ENCODE measurements at places on chromosomes 5 and 9.

- H3K4me1 ChIP-seq = no peaks in the 10 kb centered on the region
- no peaks in the 10 kb centered on the region for H3K36me3 ChIP-seq
- no peak overlapping the region for H3K4me3 ChIP-seq
- H3K27ac ChIP-seq = no peak overlapping the region
- peak; percentile 64 for DNase-seq
- H3K27me3 ChIP-seq = no peaks in the 10 kb centered on the region
Observed at GRCh38 chr5:111278858-111279504, 54.8 kb downstream of the CAMK4 start.

DNA sequence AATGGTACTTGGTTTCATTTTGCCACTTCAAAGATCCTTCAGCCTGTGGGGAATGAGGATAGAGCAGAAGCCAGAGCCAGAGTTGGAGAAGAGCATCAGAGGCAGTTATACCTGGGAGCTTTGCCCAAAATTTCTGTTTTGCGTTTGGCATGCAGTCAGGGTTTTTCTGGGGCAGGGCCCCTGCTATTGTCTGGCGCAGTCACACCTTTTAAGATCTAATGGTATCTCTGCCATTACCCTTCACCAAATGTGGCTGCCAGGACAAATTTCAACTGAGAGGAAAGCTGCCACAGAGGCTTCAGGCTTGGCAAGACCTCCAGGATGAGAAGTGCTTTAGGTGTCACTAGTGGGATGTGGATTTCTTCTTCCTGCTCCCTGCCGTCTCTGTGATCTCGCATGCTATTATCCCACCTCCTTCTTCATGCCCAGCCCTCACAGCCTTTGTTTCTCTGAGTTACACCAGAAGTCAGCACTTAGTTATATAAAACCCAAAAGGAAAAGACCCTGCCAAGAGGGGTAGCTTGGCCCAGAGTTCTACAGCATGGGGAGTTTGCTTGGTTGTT lies 357.0 kb downstream of the TLE4 start:
- no peak overlapping the region for H3K27ac ChIP-seq
- H3K4me3 ChIP-seq = no peak overlapping the region
- no peaks in the 10 kb centered on the region for H3K36me3 ChIP-seq
- no peaks in the 10 kb centered on the region for H3K27me3 ChIP-seq
- no peaks in the 10 kb centered on the region for H3K4me1 ChIP-seq

DNA sequence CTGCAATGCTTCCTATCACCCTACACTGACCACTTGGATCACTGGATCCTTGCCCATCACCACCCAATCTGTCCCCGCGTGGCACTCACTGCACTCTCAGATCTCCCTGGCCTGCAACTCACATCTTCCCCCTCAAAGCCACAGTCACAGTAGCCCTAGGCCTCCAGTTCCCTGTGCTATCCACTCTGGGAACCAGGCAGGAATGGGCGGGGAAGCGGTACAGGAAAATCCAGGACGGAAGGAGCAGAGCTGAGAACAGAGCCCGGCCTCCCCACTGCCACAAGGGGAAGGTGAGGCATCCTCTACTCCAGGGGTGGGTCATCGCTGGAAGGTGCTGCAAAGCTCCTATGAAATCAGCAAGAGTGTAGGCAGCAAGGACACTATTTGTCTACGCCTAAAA lies 102.6 kb downstream of the ESM1 start:
- no peak overlapping the region for H3K27ac ChIP-seq
- peaks cover 4% of the 10 kb centered on the region for H3K4me1 ChIP-seq
- no peak for DNase-seq
- no peaks in the 10 kb centered on the region for H3K27me3 ChIP-seq

GRCh38 chr5:139177809-139178588 lies 20.2 kb downstream of the SIL1 start:
- no peaks in the 10 kb centered on the region for H3K36me3 ChIP-seq
- peak overlapping the region; percentile 3 for H3K27ac ChIP-seq
- H3K27me3 ChIP-seq = no peaks in the 10 kb centered on the region
- peaks cover 25% of the 10 kb centered on the region for H3K4me1 ChIP-seq

GRCh38 chr5:2633992-2634391 lies 117.5 kb downstream of the IRX2 start:
- H3K36me3 ChIP-seq = no peaks in the 10 kb centered on the region
- H3K27ac ChIP-seq = no peak overlapping the region
- H3K4me1 ChIP-seq = no peaks in the 10 kb centered on the region
- peaks cover 2% of the 10 kb centered on the region for H3K27me3 ChIP-seq

GRCh38 chr5:55467862-55468551 lies 66.8 kb downstream of the PLPP1 start:
- no peaks in the 10 kb centered on the region for H3K27me3 ChIP-seq
- no peak overlapping the region for H3K4me3 ChIP-seq
- DNase-seq = no peak
- H3K36me3 ChIP-seq = peaks cover 6% of the 10 kb centered on the region

GRCh38 chr5:105150323-105150722 lies 1587.7 kb upstream of the NUDT12 start:
- no peak overlapping the region for H3K4me3 ChIP-seq
- no peaks in the 10 kb centered on the region for H3K4me1 ChIP-seq
- no peak overlapping the region for H3K27ac ChIP-seq
- DNase-seq = no peak
- no peaks in the 10 kb centered on the region for H3K36me3 ChIP-seq
- H3K27me3 ChIP-seq = no peaks in the 10 kb centered on the region

DNA sequence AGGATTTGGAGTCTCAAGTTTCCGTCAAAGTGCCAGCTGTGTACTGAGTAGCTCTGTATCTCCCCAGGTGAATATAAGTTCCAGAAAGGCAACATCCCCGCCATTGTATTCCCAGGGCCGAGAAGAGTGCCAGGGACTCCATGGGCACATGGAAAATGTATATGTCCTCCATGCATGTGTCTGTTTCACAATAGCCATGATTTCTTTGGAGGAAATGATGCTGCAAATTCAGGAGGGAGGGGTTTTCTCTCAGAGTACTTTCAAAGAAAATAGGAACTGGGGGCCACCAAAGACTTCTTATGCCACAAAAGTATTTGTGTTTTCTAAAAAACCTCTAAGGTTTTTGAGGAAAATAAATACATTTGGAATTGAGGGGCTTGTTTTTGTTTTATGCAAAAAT lies 524.6 kb downstream of the BNC2 start:
- H3K4me3 ChIP-seq = no peak overlapping the region
- no peaks in the 10 kb centered on the region for H3K27me3 ChIP-seq
- H3K27ac ChIP-seq = no peak overlapping the region
- no peaks in the 10 kb centered on the region for H3K4me1 ChIP-seq
- H3K36me3 ChIP-seq = no peaks in the 10 kb centered on the region

DNA sequence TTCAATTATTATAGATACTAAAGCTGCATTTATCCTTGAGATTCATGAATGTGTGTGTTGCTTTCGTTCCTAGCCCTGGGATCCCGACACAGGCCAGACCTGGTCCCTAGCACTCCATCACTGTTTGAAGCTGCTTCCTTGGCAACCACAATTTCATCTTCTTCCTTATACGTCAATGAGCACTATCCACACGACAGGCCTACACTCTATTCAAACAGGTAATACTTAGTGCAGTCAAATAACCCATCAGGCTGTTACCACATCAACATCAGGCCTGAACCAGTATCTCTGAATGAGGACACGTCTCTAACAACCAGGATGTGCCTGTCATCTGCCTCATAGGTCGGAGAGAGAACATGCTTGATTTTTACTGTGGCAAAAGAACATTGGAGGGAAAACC lies 73.3 kb downstream of the PRKACG start:
- no peaks in the 10 kb centered on the region for H3K36me3 ChIP-seq
- H3K27ac ChIP-seq = no peak overlapping the region
- no peak overlapping the region for H3K4me3 ChIP-seq
- no peaks in the 10 kb centered on the region for H3K4me1 ChIP-seq
- no peak for DNase-seq
- H3K27me3 ChIP-seq = no peaks in the 10 kb centered on the region

DNA sequence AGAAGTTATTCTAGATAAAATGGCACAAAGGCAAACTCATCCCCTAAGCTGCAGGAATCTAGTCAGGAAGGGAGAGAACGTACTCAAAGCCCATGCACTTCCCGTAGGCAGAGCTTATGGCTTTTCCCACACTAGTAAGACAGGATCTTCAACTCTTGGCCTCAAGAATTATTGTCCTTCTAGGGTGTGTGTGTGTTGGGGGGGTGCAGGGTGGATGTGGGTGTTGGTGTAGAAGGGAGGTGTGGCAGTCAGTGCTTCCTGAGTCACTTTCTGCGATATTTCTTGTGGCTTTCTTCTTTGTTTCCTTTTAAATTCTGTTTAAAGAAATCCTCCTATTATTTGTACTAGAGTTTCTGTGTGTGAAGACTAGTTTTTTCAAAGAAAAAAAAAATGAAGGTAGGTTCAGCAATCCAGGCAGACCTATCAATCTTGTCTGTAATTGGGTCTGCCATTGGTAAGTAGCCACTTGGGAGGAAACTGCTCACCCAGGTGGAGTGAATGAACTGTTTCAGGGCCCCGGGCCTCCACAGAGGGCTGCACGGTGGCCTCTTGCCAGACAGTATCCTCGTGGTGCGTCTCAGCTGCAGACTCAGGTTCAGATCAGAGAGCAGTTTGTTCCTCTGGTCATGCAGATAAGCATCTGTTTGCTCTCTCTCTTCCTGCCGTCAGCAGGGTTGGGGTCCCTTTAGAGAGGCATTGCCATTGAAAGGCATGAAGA lies 131.9 kb downstream of the NPR3 start:
- H3K36me3 ChIP-seq = no peaks in the 10 kb centered on the region
- H3K4me1 ChIP-seq = no peaks in the 10 kb centered on the region
- H3K27ac ChIP-seq = no peak overlapping the region

- H3K36me3 ChIP-seq = no peaks in the 10 kb centered on the region
- DNase-seq = no peak
- no peak overlapping the region for H3K4me3 ChIP-seq
- H3K4me1 ChIP-seq = no peaks in the 10 kb centered on the region
- no peak overlapping the region for H3K27ac ChIP-seq
- no peaks in the 10 kb centered on the region for H3K27me3 ChIP-seq
Observed at GRCh38 chr5:124452412-124452811, 294.0 kb downstream of the ZNF608 start.

- no peak for DNase-seq
- H3K27me3 ChIP-seq = no peaks in the 10 kb centered on the region
- no peak overlapping the region for H3K4me3 ChIP-seq
- peak overlapping the region; percentile 91 for H3K27ac ChIP-seq
Observed at GRCh38 chr5:10600626-10601245, 36.9 kb downstream of the ANKRD33B start.

GRCh38 chr5:157350939-157351801 lies 85.2 kb downstream of the CYFIP2 start:
- H3K27me3 ChIP-seq = no peaks in the 10 kb centered on the region
- peaks cover 1% of the 10 kb centered on the region for H3K36me3 ChIP-seq
- no peak overlapping the region for H3K4me3 ChIP-seq
- H3K27ac ChIP-seq = no peak overlapping the region
- H3K4me1 ChIP-seq = no peaks in the 10 kb centered on the region

- H3K4me3 ChIP-seq = no peak overlapping the region
- no peaks in the 10 kb centered on the region for H3K36me3 ChIP-seq
- H3K4me1 ChIP-seq = no peaks in the 10 kb centered on the region
Observed at GRCh38 chr9:29511680-29512079, 1938.4 kb upstream of the C9orf72 start.

DNA sequence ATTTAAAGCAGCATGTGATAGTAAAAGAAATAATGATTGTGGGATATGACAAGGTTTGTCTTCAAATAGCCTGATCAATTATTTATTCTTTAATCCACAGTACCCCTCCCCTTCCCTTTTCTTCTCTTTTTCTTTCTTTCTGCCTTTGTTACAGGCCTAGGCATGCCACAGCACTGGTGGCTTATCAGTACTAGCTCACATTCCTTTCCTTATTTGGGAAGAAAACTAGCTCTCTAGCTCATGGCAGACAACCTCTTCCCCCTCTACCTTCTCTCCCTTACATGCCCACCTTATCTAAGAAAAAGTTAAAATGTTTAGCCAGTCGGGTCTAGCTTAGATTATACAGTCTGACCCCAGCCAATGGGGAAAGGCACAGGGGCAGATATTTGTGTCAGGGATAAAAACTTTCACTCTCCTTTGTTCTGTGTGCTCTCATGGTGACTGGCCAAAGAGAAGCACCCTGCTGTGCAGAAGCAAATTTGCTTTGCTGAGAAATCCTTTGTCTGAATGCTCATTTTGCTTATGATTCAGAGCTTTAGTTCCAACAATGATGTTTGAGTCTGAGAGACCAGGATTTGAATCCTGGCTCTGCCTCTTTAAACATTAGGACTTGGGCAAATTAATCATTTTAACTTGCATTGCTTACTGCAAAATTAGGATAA lies 75.8 kb upstream of the CDH12 start:
- H3K36me3 ChIP-seq = no peaks in the 10 kb centered on the region
- no peaks in the 10 kb centered on the region for H3K27me3 ChIP-seq
- H3K4me1 ChIP-seq = no peaks in the 10 kb centered on the region
- H3K4me3 ChIP-seq = no peak overlapping the region

DNA sequence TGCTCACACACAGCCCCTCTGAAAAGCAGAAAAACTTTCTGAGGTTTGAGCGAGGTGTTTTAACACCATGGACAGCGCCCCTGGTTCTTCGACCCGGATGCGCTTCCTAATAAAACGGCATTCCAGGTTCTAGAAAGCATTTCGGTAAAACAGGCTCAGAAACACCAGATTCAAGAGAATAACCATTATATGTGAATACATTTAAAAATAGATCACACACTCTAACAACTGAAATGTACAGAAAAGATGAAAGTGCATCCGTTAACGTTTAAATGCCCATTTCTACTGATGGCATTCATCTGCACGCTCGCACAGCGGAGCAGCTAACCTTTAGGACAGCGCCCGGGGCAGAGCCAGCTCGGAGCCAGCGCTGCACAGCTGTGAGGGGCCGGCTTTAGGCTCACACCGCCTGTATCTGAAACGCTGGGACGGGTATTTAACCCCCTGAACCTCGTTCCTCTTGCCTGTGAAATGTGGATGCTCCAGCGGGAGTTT lies 26.3 kb upstream of the TENT4A start:
- H3K4me1 ChIP-seq = peaks cover 6% of the 10 kb centered on the region
- no peaks in the 10 kb centered on the region for H3K27me3 ChIP-seq
- no peaks in the 10 kb centered on the region for H3K36me3 ChIP-seq

GRCh38 chr9:111414406-111414805 lies 69.8 kb downstream of the ECPAS start:
- H3K27me3 ChIP-seq = no peaks in the 10 kb centered on the region
- no peak overlapping the region for H3K4me3 ChIP-seq

- H3K4me1 ChIP-seq = no peaks in the 10 kb centered on the region
- DNase-seq = no peak
- H3K27ac ChIP-seq = no peak overlapping the region
- no peaks in the 10 kb centered on the region for H3K27me3 ChIP-seq
- no peaks in the 10 kb centered on the region for H3K36me3 ChIP-seq
Observed at GRCh38 chr5:16894236-16895057, 41.6 kb downstream of the MYO10 start.

DNA sequence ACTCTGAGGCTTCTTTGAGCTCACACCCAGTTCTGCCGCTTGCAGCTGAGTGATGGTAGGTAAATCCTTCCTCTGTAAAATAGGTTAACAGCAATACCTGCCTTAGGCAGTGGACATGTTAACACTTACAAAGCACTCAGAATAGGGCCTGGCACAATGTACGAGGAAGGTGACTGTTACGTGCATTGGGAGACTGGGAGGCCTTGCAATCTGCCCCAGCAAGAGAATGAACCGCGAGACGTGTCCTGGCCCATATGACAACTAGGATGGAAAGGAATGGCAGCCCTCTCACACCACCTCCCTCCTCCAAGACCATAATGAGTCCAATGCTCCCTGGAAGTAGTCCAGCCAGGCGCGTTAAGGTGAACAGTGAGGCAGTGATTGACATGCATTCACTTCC lies 23.1 kb upstream of the AKNA start:
- no peak overlapping the region for H3K27ac ChIP-seq
- no peak overlapping the region for H3K4me3 ChIP-seq
- H3K4me1 ChIP-seq = no peaks in the 10 kb centered on the region
- H3K27me3 ChIP-seq = no peaks in the 10 kb centered on the region
- no peak for DNase-seq

Data from liver (tissue), 10 donors.